ENCODE measurements at places on chromosomes 2 and 18.

DNA sequence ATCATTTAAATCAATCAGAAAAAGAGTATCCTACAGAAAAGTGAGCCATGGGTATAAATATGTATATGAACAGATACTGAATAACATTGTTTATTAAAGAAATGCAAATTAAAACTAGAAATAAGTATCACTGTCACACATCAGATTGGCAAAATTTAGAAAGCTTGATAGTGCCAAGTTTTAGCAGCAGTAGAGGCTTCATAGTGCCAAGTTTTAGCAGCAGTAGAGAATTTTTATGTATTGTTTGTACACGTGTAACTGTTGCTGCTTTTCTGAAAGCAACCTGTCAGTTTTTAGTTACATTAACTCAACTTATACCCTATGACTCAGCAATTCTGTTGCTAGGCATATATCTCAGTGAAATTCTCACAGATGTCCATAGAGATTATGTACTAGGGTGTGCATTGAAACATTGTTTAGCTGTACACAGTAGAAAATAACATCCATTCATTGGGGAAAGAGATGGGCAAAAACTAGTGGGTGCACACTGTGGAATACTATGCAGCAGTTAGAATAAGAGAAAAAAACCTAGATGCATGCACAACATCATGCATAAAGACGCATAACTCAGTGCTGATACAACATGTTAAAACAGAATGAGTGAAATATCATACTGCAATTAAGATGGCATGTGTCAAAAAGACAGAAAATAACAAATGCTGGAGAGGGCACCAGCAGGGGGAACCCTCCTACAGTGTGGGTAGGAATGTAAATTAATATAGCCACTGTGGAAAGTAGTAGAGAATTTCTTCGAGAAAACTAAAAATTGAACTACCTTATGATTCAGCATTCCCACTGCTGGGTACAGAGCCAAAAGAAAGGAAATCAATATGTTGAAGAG lies 294.5 kb upstream of the NT5C1B start:
- DNase-seq: no peak

DNA sequence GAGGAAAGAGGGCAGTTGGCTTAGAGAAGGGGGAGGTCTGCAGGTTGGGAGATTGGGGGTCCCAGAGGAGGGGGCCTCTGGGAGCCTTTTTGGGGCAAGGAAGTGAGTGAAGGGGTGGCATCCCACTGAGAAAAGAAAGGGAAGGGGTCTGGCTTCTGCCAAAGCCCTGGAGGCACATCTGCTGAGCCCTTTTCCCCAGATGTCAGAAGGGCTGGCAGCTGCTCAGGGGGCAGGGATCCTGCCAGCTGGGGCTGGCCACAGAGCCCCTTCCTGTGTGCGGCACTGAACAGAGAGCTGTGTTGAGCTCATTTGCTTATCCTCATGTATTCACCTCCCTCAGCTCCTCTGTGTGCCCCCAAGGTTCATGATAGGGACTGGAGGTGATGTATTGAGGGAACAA lies 54.5 kb downstream of the APOB start:
- DNase-seq: no peak

DNA sequence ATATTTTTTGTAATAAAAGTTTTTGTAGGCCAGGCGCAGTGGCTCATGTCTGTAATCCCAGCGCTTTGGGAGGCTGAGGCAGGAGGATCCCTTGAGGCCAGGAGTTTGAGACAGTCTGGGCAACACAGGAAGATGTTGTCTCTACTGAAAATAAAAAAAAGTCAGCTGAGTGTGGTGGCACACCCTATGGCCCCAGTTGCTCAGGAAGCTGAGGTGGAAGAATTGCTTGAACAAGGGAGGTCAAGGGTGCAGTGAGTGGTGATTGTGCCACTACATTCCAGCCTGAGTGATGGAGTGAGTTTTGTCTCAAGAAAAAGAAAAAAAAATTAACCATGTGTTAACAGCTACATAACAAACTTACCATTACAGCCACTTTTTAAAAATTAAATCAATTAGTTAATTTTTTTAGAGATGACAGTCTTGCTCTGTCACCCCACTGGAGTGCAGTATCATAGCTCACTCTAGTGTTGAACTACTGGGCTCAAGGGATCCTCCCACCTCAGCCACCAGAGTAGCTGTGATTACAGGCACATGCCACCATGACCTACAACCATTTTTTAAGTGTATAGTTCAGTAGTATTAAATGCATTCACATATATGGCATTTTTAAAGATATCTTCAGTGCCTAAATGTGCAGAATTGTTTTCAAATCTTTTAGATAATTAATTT lies 67.2 kb upstream of the ACYP2 start:
- DNase-seq: no peak

GRCh38 chr18:22489704-22490103 lies 72.0 kb upstream of the CTAGE1 start:
- no peak for DNase-seq

DNA sequence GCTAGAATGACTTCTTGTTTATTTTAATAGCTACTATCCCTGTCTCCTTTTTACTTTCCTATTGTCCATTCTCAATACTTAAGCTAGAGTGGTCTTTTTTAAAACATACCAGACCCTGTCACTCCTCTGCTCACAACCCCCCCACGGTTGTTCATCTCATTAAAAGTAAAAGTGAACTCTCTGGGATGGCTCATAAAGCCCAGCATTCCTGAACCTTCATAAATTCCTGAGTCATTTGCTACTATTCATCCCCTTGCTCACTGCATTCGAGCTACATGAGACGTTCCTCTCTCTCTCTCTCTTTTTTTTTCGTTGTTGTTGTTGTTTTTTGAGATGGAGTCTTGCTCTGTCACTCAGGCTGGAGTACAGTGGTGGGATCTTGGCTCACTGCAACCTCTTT lies 148.7 kb upstream of the DSEL start:
- no peak for DNase-seq

DNA sequence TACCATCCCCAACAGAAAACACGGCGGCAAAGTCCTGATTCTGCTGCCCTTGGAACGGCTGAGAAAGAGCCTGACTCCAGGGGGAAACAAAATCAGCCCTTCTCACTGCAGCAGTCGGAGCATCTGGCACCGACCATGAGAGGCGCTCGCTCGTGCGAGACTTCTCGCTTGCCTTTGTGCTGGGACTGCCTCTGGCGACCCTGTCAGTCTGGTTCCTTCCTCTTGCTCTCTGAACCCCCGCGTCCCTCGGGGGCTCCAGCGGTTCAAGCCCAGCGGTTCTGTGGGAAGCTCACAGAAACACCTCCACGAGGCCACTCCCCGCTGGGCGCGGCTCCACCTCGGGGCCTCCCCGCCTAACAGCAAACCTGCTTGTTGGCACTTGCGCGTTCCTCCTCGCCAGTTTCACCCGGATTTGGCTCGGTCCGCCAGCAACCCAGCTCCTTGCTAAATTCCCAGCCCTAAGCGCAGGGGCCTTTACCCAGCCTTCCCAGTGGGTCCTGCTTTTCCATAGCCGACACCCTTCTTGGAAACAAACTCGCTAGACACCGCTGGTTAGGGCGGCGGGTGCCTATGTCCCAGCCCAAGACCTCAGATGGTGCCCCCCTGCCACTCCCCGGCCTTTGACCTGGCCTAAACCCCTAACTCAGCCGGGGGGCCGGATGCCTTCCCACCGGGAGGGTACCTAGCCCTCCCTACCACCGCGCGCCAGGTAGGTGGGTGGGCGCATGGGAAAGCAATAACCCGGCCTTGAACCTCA lies 2.2 kb downstream of the RND3 start:
- DNase-seq: no peak

DNA sequence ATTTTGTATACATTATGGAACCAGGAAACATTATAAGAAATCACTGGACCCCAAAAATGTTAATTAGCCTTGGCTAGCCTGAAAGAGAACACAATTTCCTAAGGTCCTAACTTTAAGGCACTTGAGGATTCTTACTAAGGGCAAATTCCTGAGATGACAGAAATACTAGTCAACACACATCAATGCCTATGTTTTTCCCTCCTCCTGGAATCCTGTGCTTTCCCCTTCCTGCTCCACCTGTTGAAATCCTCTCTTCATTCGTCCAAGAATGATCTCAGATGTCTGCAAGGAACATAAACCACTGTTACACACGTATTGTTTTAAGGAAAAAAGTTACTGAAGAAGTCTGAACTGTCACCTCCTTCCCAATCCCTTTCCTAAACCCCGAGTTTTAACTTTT lies 21.2 kb upstream of the DARS1 start:
- no peak for DNase-seq

DNA sequence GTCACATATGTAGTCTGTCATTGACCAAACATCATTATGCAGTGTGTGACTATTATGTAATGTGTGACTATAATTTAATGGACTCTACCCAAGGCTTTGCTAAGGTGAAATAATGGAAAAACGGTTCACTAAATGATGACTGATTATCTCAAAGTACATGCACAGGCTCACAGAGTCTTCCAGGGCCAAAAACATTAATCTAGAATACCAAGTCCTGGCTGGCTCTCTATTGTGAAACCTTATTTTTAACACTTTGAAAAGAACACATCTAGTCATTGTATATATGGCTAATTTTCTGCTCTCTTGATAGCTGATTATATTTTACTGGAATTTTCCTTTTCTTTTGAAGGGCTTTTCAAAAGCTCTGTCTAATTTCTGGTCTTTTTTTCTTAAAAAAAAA lies 102.9 kb upstream of the THUMPD2 start:
- DNase-seq: no peak

GRCh38 chr18:23968638-23969604 lies 45.6 kb upstream of the TTC39C start:
- DNase-seq: no peak
